ENCODE measurements at places on chromosomes 7 and 10. TPM values are rescaled to one million over a fixed set of nuclear protein-coding genes. Genes with fewer than 3 reads are reported as not detected.
A peak's percentile ranks its signal among the peaks of the same experiment; 100 is the strongest.

- DNase-seq: no peak
Measured at GRCh38 chr7:133934977-133935330, 192.2 kb upstream of the LRGUK start.

GRCh38 chr7:149369497-149369896 is 91.4 kb downstream of the ZNF777 start:
- DNase-seq: peak; percentile 8

- no peak for DNase-seq
Measured at GRCh38 chr10:121007264-121007663, 156.1 kb downstream of the WDR11 start.

CFAP43 gene
- 24.9 TPM for polyA plus RNA-seq

GRCh38 chr7:19410106-19410505 is 264.9 kb upstream of the FERD3L start:
- no peak for DNase-seq

SLC39A12 gene
- not detected for polyA plus RNA-seq

- no peak for DNase-seq
Measured at GRCh38 chr7:21468969-21469368, 41.1 kb downstream of the SP4 start.

DNA sequence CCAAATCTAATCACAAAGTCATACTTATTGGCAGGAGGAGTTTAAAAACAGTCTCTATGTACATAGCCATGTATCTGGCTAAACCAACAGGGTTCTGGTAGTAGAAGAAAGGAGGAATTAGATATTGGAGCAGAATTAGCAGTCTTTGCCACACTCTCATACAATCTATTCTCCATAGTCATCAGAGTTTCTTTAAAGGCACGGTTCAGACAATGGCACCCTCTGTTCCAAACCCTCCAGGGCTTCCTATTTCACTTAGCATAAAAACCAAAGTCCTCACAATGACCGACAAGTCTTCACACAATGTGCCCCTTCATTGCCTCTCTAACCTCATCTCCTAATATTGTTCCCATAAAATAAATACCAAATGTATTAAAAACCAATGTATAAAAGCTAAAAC is 12.7 kb downstream of the ZNF438 start:
- no peak for DNase-seq

- DNase-seq: no peak
Measured at GRCh38 chr10:63005246-63005645, 127.9 kb upstream of the NRBF2 start.

GRCh38 chr7:107017965-107018719 is 26.4 kb upstream of the PRKAR2B start:
- DNase-seq: no peak

DNA sequence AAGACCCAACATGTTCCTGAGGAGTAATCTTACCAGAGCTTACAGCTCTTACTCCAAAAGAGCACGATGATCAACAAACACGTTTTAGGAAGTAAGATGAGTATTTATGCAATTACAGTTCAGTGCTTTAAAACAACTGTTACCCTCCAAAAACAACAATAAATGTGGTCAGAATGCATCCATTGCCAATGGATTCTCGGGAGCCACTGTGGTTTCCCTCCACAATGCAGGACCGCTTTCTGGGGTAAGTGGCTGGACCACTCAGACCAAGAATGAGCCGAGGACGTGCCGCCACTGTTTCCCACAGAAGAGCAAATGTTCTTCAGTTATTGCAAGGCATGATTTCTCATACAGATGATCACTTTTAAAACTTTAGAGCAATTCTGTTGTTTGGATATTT is 232.3 kb upstream of the MKLN1 start:
- no peak for DNase-seq

- DNase-seq: no peak
Measured at GRCh38 chr10:97349752-97350513, 15.4 kb upstream of the FRAT2 start.

GRCh38 chr7:23076772-23077171 is 28.8 kb upstream of the KLHL7 start:
- DNase-seq: no peak

GRCh38 chr10:61016630-61017029 is 72.6 kb upstream of the RHOBTB1 start:
- DNase-seq: no peak

SLIT1 gene
- 8.0 TPM for polyA plus RNA-seq

DNA sequence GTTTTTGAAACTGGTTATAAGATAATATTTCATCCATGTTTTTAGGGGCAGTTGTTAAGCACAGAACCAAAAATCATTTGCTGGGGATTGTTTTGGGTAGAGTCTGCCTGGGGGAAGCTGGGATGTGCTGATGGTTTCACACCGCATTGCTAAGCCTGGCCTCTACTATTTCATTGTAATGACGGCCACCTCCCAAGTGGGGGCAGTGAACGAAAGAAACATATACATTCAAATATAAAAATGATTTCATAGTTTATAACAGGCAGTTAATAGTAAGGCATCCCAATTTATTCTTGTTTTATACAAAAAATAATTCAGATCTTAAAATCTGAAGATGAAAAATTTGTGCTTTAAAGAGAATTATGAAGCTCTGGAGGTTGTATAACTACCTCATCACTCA is 750.8 kb downstream of the REEP3 start:
- DNase-seq: no peak

SYPL1 gene
- polyA plus RNA-seq: 122 TPM

GRCh38 chr10:117540640-117541404 is 1.7 kb upstream of the EMX2 start:
- no peak for DNase-seq

RARRES2 gene
- 46.9 TPM for polyA plus RNA-seq

- DNase-seq: no peak
Measured at GRCh38 chr10:132786884-132787494, 1.0 kb upstream of the NKX6-2 start.

GRCh38 chr10:94571528-94571927 is 25.9 kb downstream of the HELLS start:
- no peak for DNase-seq

DNA sequence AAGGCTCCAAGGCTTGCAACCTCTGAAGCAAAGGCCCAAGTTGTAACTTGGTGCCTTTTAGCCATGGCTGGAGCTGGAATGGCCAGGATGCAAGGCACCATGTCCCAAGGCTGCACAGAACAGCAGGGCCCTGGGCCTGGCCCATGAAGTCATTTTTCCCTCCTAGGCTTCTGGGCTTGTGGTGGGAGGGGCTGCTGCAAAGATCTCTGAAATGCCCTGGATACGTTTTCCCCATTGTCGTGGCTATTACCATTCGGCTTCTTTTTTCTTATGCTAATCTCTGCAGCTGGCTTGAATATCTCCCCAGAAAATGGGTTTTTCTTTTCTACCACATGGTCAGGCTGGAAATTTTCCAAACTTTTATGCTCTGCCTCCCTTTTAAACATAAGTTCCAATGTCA is 234.2 kb downstream of the CDK14 start:
- no peak for DNase-seq

TEX36 gene
- polyA plus RNA-seq: not detected

GRCh38 chr10:95597788-95598187 is 36.6 kb upstream of the SORBS1 start:
- DNase-seq: no peak

All from left renal pelvis (tissue), 4 donors.